ENCODE measurements at places on chromosomes 2 and 18.

DNA sequence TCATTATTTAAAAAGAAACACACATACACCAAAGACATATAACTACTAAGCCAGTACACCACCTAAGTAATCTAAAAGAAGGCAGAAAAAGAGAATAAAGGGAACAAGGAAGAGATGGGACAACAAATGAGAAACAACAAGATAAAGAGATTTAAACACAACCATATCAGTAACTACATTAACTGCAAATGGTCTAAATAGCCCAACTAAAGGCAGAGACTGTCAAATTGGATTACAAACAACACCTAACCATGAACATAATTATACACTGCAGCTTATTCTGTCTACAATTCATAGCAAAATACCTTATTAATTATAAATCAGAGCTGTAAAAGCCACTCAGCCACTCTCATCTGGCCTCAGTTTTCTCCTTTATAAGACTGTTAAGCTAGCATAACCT lies 15.0 kb downstream of the PPP4R1 start:
- no peak for DNase-seq

DNA sequence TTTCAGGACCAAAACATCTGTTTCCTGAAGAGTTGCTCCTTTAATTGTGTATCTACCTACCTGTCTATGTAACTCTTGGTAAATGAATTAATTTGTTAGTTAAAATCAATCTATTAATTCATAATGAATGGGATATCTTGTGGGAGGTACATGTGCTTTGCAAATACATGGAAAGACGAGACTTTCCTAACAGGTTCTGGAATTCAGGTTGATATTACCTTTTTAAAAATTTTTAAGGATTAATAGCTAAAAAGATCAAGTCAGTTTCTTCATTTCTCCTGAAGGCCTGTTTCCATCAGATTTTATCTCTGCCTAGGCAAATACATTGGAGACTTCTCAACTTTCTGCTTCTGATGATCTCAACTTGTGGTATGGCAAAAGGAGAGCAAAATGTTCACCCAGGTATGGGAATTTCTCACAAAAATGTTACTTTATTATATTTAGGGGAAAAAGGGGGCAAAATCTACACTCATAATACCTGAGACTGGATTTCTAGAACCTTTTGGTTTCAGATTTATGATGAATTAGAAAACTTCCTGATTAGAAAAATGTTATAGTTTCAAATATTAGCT lies 7.4 kb downstream of the TFPI start:
- no peak for DNase-seq

DNA sequence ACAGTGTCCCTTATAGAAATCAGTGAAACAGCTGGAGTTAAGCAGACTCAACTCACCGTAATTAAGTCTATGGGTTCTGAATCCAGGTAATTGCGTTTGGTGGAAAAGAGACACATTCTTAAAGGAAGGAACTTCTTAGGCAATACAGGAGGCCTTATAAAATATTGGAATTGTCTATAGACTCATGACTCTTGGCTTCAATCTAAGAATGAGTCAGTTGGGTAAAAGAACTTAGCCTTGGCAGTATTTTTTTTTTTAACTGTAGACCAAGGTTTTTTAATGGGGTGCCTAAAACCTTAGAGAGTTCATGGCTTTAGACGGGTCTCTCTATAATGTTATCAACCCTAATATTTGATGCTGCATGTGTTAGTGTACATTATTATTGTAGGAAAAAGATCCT lies 47.6 kb downstream of the CCDC85A start:
- no peak for DNase-seq

- DNase-seq = no peak
Observed at GRCh38 chr18:65409261-65409660, 341.6 kb upstream of the CDH7 start.

GRCh38 chr2:107545851-107546250 lies 280.8 kb upstream of the RGPD4 start:
- DNase-seq = no peak

DNA sequence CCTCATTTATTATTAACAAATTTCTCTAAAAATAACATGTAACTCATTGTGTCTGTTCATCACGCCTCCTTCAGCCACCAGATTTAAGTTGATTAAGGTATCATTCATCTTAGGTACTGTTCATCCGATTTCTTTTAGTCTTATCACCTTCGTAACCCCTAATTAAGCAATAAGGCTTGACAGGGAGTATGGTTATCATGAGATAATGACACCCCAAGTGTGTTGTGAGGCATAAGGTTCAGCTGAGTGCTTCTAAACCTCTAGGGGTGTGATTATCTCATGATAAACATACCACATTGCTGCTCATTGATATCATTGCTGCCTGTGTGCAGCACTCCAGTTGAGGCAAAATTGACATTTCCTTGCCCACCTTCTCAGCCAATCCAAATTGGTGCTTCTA lies 158.9 kb upstream of the BOD1L2 start:
- no peak for DNase-seq

DNA sequence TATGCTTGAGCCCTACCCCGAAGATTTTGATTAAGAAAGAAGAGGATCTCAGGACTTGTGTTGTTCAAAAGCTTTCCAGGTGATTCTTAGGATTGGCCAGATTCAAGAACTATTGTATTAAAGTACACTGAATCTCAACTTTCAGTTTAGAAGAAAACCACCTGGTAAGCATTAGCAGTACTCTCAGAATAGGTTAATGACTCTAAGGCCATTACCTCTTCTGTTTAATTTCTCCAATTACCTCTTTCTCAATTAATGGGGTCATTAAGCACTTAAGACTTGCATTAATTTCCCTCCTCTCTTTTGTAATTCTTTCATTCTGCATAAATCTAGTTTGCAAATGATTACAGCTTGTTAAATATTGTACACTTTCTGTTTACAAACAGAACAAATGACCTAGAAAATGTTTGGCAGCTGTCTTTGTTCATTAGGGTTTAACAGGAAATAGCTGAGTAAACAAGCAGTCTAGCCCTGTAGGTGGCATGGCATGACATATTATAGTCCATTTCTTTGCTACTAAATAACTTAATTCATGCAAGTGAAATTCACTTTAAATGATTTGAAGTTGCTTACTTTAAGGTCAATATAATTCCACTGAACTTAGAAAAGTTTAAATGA lies 20.4 kb upstream of the TDRD15 start:
- no peak for DNase-seq

- DNase-seq = no peak
Observed at GRCh38 chr2:215218587-215219577, 80.5 kb upstream of the ABCA12 start.

GRCh38 chr2:111698089-111698488 lies 185.9 kb downstream of the ANAPC1 start:
- no peak for DNase-seq

GRCh38 chr18:49786019-49786720 lies 27.2 kb downstream of the ACAA2 start:
- no peak for DNase-seq

- no peak for DNase-seq
Observed at GRCh38 chr2:188798159-188798558, 176.0 kb upstream of the COL3A1 start.

DNA sequence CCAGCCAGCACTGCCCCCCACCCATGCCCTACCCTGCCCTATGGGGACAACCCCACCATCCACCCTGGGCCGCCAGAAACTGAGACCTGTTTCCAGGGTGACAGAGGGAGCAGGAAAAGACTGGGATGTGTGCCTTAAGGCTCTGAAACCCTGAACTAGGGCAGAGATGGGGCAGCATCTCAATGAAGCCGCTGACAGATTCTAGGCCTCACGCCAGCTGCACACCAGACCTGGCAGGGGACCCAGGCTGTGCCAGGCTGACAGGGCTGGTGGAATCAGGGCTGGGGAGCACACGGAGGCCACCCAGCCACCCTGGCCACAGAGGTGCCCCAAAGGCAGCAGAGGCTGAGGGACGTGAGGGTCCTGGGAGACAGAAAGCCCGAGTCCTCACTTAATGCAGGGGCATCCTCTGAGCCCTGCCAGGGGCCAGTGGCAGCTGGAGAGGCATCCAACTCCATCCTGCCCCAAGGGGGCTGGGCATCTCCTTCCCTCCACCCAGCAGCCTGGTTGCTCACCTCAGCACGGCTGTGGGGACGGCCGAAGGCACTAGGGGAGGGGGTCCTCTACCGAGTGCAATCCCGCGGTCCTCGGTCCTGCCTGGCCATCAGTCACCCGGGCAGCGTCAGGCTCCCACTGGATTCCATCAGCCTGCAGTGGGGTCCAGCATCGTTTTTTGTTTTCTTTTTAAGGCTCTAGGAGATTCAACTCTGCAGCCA lies 169.2 kb downstream of the ZFP36L2 start:
- peak; percentile 92 for DNase-seq

- no peak for DNase-seq
Observed at GRCh38 chr2:236169151-236169721, 1.1 kb upstream of the GBX2 start.

Data from head of caudate nucleus (tissue), 42 donors.